Fibroblast of lung (primary cell): ENCODE measurements at places on chromosomes 1 and 21. TPM values are rescaled to one million over a fixed set of nuclear protein-coding genes. Genes with fewer than 3 reads are reported as not detected.

ALG6 gene
- total RNA-seq: 11.8 and 15.9 TPM in 2 replicates

C1orf210 gene
- total RNA-seq: not detected in 2 replicates

RGS4 gene
- total RNA-seq: 36.5 and 63.3 TPM in 2 replicates

RYR2 gene
- total RNA-seq: 0.17 and 0.51 TPM in 2 replicates

- H3K4me1 ChIP-seq: peaks cover 40% of the 10 kb centered on the region
- no peak overlapping the region for H3K4me3 ChIP-seq
- no peak overlapping the region for H3K27ac ChIP-seq
Observed at GRCh38 chr1:223710179-223711133, 1.9 kb upstream of the CAPN2 start.

GRCh38 chr1:53334312-53334711, 6.4 kb upstream of the LRP8 start:
- no peaks in the 10 kb centered on the region for H3K4me1 ChIP-seq
- no peak overlapping the region for H3K27ac ChIP-seq
- H3K4me3 ChIP-seq: no peak overlapping the region
- H3K36me3 ChIP-seq: no peaks in the 10 kb centered on the region

DNA sequence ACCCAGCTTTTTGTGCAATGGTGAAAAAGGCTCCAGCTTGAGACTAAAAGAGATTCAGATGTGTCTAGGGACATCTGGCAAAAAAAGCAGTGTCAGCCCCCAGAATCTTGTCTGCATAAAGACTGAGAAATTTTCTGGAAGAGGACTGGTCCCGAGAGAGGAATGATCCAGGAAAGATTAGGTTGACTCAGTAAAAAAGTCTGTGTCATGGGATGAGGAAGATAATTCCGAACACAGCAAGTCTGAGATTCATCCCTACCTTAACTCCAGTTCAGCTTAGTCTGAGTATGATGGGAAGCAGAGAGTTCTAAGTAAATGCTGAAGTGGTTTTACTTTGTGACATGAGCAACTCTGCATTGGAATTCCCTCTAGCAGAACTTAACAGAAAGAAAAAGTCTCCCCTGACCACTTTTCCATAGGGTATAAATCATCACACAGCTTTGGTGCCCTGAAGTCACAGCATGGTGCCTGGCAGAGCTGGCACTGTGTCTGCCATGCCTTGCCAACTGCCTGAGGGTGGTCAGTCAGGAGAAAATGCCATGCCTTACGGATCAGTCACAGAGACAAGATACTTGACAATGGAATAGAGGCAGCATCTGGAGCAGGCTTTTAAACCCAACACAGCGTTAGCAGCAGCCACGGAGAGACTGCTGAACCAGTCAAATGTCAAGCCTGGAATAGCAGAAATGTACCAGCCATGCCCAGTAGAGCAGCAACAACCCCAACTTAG, 153.4 kb downstream of the ZC3H11B start:
- H3K27ac ChIP-seq: no peak overlapping the region
- peaks cover 4% of the 10 kb centered on the region for H3K4me1 ChIP-seq
- no peak overlapping the region for H3K4me3 ChIP-seq

- H3K4me3 ChIP-seq: no peak overlapping the region
- DNase-seq: no peak
- no peak overlapping the region for H3K27ac ChIP-seq
Observed at GRCh38 chr1:4336507-4336906, 317.9 kb upstream of the AJAP1 start.

- DNase-seq: peak; percentile 66
- no peaks in the 10 kb centered on the region for H3K36me3 ChIP-seq
- H3K27me3 ChIP-seq: no peaks in the 10 kb centered on the region
- H3K27ac ChIP-seq: peak overlapping the region; percentile 77
- H3K4me1 ChIP-seq: peaks cover 11% of the 10 kb centered on the region
- no peak overlapping the region for H3K4me3 ChIP-seq
Observed at GRCh38 chr1:54312796-54313316, 93.3 kb downstream of the SSBP3 start.

GRCh38 chr1:26274801-26275425, 5.0 kb upstream of the SH3BGRL3 start:
- peak; percentile 67 for DNase-seq
- no peak overlapping the region for H3K27ac ChIP-seq
- H3K4me1 ChIP-seq: peaks cover 44% of the 10 kb centered on the region
- no peak overlapping the region for H3K4me3 ChIP-seq

DNA sequence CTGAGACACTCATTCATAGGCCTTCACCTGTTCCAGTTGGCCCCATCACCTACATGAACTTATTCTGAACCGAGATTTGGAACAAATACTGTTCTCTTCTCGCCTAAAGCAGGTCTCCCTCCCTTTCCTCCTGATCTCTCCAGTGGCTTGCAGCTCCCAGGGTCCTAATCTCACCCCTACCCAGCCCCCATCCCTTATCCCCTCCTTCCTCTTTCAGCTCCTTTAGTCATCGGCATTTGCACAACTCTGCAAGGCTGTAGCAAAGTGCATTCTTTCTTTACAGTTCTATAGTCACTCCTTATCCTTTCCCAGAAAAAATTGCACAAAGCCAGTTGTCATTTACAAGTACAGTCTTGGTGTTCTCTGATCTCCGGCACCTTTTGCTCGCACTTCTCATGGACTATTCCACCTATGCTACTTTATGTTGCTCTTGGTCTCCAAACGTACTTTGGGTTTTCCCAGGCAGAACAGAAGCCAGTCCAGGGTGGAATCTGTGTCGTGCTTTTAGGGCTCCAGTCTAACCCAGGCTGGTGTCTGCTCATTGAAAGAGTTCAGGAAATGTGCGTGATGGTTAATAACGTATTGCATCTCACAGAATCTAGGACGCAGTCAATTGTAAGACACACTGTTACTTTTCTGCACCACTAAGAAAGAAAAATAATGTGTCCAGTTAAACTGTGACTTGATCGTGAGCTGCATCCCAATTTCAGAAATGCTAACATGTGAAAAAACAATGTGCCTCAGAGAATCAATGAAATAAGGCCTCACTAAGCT, 965 bp downstream of the ABCA4 start:
- no peak overlapping the region for H3K27ac ChIP-seq
- DNase-seq: no peak
- H3K4me1 ChIP-seq: no peaks in the 10 kb centered on the region
- no peak overlapping the region for H3K4me3 ChIP-seq
- peaks cover 7% of the 10 kb centered on the region for H3K27me3 ChIP-seq
- no peaks in the 10 kb centered on the region for H3K36me3 ChIP-seq

- no peaks in the 10 kb centered on the region for H3K4me1 ChIP-seq
- H3K4me3 ChIP-seq: no peak overlapping the region
- DNase-seq: no peak
- no peaks in the 10 kb centered on the region for H3K36me3 ChIP-seq
- no peak overlapping the region for H3K27ac ChIP-seq
- H3K27me3 ChIP-seq: no peaks in the 10 kb centered on the region
Observed at GRCh38 chr1:67482733-67483482, 52.7 kb upstream of the SERBP1 start.

DNA sequence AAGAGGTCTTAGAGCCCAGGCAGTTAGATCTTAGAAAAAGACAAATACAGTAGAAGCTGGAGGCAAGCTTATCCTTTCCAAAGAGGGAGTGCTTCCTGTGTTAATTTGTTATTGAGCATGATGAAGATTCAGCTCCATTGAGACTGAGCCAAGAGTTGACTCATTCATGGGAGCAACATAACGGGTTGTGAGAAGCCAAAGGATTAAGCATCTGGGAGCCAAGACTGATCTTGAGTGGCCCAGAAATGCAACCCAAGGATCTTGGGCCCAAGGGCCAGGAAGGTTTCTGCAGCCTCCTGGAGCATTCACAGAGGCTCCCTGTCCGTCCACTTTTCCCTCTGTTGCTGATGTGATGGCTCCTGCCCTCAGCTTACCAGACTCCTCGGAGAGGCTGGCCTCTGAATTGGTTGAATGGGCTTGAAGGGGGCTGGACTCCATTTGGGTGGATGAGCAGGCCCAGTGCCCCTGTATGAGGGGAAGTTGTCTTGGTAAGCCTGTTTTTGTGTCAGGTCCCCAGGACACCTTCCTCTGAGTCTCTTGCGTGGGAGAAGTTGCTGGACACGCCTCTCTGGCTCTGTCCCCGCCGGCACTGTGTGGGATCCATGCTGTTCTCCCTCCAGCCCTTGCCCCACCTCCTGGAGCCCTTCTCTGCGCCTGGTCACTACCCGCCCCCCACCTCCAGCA, 42.4 kb downstream of the PDE9A start:
- H3K36me3 ChIP-seq: no peaks in the 10 kb centered on the region
- no peaks in the 10 kb centered on the region for H3K27me3 ChIP-seq
- H3K4me3 ChIP-seq: no peak overlapping the region
- H3K27ac ChIP-seq: no peak overlapping the region
- DNase-seq: peak; percentile 68

GRCh38 chr1:179770887-179771502, 27.9 kb downstream of the FAM163A start:
- DNase-seq: no peak
- H3K27me3 ChIP-seq: no peaks in the 10 kb centered on the region
- H3K36me3 ChIP-seq: no peaks in the 10 kb centered on the region
- H3K4me1 ChIP-seq: no peaks in the 10 kb centered on the region
- H3K27ac ChIP-seq: no peak overlapping the region

DNA sequence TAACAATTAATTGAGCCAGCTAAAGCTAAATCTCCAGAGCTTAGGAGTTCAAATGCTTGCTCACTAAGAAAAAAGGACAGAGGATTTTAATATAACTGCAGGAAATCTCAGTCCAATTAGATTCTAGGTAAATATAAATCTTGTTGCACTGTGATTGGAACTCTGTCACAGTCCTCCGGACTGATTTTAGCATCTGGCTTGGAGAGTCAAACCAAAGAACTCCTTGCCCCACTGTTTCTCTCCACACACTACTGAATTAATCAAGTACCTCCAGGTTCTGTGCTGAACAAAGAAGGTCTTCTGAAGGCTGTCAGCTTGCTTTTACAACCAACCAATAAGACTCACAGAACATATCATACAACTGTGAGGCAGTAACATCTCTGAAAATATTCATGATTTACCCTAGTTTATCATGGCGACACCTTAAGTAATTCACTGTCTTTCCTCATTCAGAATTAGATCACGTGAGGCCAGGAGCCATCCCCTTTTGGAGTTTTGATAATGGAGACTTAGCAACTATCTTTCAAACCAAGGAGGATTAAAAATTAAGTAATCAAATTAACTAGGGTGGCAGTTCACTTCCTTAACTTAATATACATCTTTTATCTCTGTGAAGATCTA, 176.0 kb downstream of the RERE start:
- H3K4me1 ChIP-seq: no peaks in the 10 kb centered on the region
- H3K27ac ChIP-seq: no peak overlapping the region
- no peak for DNase-seq
- H3K27me3 ChIP-seq: no peaks in the 10 kb centered on the region
- H3K36me3 ChIP-seq: no peaks in the 10 kb centered on the region

- no peak overlapping the region for H3K4me3 ChIP-seq
- H3K4me1 ChIP-seq: peaks cover 14% of the 10 kb centered on the region
- peak; percentile 98 for DNase-seq
- H3K27me3 ChIP-seq: no peaks in the 10 kb centered on the region
- peak overlapping the region; percentile 55 for H3K27ac ChIP-seq
- peaks cover 9% of the 10 kb centered on the region for H3K36me3 ChIP-seq
Observed at GRCh38 chr1:236039740-236040685, 24.9 kb downstream of the NID1 start.

- no peaks in the 10 kb centered on the region for H3K36me3 ChIP-seq
- H3K4me3 ChIP-seq: no peak overlapping the region
- H3K27ac ChIP-seq: no peak overlapping the region
- H3K27me3 ChIP-seq: no peaks in the 10 kb centered on the region
Observed at GRCh38 chr1:157878059-157878458, 36.5 kb upstream of the CD5L start.

- no peak for DNase-seq
- H3K36me3 ChIP-seq: no peaks in the 10 kb centered on the region
- H3K4me3 ChIP-seq: no peak overlapping the region
- H3K27me3 ChIP-seq: peaks cover 2% of the 10 kb centered on the region
Observed at GRCh38 chr1:89337903-89338302, 26.0 kb upstream of the GBP6 start.
